ENCODE measurements at places on chromosomes 5 and 9.

DNA sequence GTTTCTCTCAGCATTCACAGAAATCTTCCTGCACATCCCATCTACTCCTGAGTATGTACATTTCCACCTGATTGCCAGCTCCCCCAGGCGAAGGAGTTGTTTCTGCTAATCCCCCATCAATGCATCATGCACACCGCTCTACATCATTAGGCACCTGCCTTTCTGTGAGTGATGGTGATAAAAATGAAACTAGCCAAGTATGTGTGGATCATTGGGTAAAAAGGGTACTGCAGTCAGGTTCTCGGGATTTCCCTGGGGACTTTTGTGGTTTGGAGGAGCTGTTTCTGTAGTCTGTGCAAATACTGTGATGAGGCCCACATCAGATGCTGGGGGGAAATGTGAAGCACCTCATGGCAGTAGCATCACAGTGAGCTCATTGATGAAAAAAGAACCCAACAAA, 30.4 kb downstream of the CAMK4 start:
- H3K36me3 ChIP-seq: no peaks in the 10 kb centered on the region
- no peaks in the 10 kb centered on the region for H3K4me1 ChIP-seq
- no peak overlapping the region for H3K4me3 ChIP-seq
- no peak for DNase-seq

GRCh38 chr5:76555114-76555513, 68.1 kb downstream of the F2RL2 start:
- H3K27ac ChIP-seq: no peak overlapping the region
- H3K27me3 ChIP-seq: no peaks in the 10 kb centered on the region
- H3K4me1 ChIP-seq: no peaks in the 10 kb centered on the region
- no peak for DNase-seq
- H3K4me3 ChIP-seq: no peak overlapping the region

DNA sequence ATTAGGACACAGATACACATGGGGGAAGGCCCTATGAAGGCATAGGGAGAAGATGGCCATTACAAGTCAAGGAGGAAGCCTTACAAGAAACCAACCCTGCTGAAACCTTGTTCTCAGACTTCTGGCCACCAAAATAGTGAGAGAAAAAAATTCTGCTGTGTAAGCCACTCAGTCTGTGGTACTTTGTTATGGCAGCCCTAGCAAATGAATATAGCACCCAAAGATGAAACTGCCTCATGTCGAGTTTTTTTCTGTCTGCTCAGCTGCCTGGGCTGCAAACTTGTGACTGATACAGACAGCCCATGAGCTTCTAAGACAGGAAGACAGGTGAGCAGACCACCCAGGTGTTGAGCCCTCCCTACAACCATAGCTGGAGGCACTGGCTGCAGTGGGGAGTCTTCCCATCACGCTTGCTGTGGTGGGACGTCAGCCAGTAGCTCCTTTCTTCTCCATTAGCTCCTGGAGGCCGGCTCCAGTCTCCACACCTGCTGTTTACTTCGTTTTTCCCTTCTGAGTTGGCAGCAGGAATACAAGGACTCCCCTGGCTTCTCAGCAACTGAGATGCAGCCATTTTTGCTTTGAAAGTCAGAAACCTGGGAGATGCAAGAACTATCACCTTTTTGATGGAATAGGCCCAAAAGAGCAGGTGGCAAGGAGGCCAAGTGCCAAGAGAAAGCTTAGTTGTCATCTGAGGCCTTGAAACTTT, 164.9 kb downstream of the SEMA6A start:
- no peak overlapping the region for H3K4me3 ChIP-seq
- no peaks in the 10 kb centered on the region for H3K36me3 ChIP-seq
- no peaks in the 10 kb centered on the region for H3K4me1 ChIP-seq
- DNase-seq: no peak

- no peak overlapping the region for H3K27ac ChIP-seq
- H3K4me3 ChIP-seq: no peak overlapping the region
- no peaks in the 10 kb centered on the region for H3K4me1 ChIP-seq
- no peak for DNase-seq
Observed at GRCh38 chr9:123495731-123496130, 139.7 kb downstream of the CRB2 start.

DNA sequence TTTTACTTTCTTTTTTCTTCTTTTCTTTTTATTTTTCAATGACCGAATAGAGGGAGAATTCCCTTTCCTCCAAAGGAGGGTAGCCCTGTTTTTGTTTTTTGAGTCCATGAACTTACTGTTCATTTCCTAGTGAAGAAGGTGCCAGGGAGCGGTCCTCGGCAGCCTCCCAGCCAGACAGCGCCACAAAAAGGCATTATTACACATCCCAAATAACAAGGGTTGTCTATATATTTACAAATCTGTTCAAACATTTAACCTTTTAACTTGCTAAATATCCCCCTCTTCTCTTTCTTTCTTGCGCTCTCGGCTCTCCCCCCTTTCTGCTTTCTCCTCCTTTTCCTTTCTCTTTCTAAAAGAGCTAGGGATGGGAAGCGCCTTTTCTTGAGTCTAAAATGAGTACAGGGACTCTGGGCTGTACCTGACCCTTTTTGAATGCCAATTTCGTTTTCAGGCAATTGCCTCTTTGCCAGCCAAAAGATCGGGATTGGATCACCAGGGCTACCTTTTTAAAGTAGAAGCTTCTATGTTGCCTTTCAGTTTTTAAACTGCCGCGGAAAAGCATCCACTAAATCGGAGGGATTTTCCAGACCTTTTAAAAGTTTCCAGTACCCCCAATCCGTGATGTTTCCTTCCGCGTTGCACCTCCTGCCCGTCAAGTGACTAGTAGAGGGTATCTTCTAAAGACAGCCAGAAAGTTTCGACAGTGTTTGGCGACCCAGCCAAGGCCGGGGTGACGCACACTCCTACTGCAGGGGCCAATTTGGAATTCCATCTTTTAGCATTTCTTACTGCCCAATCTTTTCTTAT, 125.6 kb downstream of the TMEM161B start:
- H3K4me1 ChIP-seq: no peaks in the 10 kb centered on the region
- peak overlapping the region; percentile 63 for H3K4me3 ChIP-seq
- H3K36me3 ChIP-seq: no peaks in the 10 kb centered on the region
- no peaks in the 10 kb centered on the region for H3K27me3 ChIP-seq
- DNase-seq: peak; percentile 75

- no peaks in the 10 kb centered on the region for H3K27me3 ChIP-seq
- no peaks in the 10 kb centered on the region for H3K4me1 ChIP-seq
- no peak for DNase-seq
Observed at GRCh38 chr9:18268381-18268780, 205.6 kb upstream of the ADAMTSL1 start.

DNA sequence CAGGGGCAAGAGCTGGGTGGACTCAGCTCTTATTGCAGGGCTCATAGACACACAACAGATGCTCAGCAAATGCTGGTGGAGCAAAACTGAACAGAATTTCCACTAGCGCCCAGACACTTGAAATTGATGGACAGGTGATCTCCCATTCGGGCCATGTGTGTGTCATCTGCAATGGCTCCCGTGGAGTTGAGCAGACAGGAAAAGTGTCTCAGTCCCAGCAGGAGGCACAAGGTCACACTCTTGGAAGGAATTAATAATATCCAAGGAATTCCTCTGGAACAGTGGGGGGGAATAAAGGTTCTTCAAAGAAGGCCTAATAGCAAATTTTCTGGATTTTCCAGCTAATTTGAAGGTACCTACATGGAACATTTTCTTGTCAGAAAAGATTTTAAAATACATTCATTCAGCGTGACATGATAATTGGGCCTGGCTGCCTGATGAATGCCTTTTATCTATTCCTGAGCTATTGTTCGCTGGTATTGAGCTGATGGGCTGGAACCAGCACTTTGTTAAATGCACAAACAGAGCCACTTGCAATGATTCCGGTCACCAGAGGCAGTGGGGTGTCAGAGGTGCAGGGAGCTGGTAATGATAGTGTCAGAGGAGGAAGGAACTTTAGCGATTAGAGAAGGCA, 31.5 kb upstream of the ALDH1B1 start:
- H3K27me3 ChIP-seq: no peaks in the 10 kb centered on the region
- no peak overlapping the region for H3K4me3 ChIP-seq
- H3K27ac ChIP-seq: no peak overlapping the region
- H3K36me3 ChIP-seq: no peaks in the 10 kb centered on the region
- peaks cover 3% of the 10 kb centered on the region for H3K4me1 ChIP-seq

GRCh38 chr9:36389590-36389989, 10.5 kb downstream of the RNF38 start:
- no peak overlapping the region for H3K4me3 ChIP-seq
- H3K27me3 ChIP-seq: no peaks in the 10 kb centered on the region
- no peaks in the 10 kb centered on the region for H3K36me3 ChIP-seq
- H3K27ac ChIP-seq: no peak overlapping the region
- no peak for DNase-seq

DNA sequence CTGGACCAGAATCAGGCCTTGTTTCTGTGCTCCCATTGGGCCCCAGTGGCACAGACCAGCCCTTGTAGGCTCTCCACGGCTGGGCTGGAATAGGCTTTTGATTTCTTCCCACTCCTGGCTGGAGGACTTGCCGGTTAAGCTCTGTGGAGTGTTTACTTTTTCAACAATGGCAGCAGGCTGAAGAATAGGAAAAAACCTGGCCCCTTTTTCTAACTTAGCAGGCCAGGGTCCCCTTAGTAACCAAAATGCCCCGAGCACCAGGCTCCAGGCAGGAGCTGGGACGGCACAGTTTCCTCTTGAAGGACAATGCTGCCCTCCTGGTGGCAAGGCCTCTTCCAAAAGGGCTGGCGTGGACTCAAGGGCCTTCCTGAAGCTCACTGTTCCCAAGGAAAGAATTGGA, 230.3 kb downstream of the CRB2 start:
- no peak overlapping the region for H3K27ac ChIP-seq
- no peak overlapping the region for H3K4me3 ChIP-seq
- DNase-seq: no peak
- H3K27me3 ChIP-seq: no peaks in the 10 kb centered on the region
- H3K36me3 ChIP-seq: peaks cover 16% of the 10 kb centered on the region
- no peaks in the 10 kb centered on the region for H3K4me1 ChIP-seq

DNA sequence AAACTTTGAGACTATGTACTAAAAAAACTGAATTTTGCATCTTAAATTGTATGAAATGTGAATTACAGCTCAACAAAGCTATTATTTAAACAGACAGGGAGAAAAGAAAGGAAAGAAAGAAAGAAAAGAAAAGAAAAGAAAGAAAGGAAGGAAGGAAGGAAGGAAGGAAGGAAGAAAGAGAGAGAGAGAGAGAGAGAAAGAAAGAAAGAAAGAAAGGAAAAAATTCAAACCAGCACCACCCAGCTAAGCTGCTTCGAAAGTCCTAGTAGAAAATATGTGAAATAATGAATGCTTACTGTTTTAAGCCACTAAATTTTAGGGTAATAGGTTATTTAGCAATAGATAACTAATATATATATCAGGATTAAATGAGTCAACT, 31.7 kb upstream of the CDK5RAP2 start:
- H3K36me3 ChIP-seq: no peaks in the 10 kb centered on the region
- no peak overlapping the region for H3K27ac ChIP-seq
- no peaks in the 10 kb centered on the region for H3K4me1 ChIP-seq
- no peak overlapping the region for H3K4me3 ChIP-seq

DNA sequence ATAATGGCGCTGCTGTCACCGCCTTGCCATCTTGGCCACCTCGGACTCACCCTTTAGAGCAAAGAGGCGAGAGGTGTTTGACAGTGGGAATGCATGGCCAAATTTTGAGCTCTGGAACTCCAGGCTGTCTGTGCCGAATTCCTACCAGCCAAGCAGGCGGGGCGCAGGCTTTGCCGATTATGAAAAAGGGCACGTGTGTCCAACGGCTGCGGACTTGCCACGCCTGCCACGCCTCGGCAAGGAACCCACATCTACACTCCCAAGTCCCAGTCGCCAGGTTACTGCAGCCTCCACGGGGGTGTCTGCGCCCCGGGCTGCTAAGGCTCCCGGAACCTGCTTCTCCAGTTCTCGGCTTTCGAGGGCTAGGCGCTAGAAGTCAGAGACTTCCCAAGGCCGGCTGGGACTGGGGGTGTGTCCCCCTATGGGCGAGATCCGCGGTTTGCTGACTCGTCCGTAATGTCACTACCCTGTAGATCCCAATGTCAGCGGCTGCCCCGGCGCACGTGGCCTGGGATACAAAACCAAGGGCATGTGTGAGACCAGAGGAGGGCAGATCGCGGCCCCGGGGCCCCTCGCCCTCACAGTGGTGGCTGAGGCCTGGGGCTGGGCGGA, 2.8 kb downstream of the NPR3 start:
- H3K4me1 ChIP-seq: no peaks in the 10 kb centered on the region
- peak; percentile 71 for DNase-seq
- H3K36me3 ChIP-seq: no peaks in the 10 kb centered on the region
- peak overlapping the region; percentile 85 for H3K4me3 ChIP-seq
- H3K27me3 ChIP-seq: no peaks in the 10 kb centered on the region

DNA sequence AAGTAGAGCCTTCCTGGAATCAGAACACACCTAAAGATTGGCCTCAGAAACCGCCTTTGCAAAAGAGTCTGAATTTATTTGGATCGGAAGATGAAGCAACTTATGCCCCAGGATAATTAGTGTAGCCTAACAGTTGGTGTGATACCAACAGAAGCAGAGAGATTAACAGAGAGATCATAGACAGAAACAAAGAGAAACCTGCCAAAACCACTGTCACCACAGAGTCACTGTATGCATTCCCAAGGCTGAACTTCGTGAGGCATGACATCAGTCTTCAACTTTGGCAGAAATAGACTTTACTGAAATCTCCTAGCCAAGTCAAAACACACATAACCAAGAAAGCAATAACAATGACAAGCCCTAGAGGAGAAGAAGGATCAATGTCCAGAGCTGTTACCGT, 361.8 kb downstream of the ELAVL2 start:
- H3K36me3 ChIP-seq: no peaks in the 10 kb centered on the region
- DNase-seq: no peak
- no peak overlapping the region for H3K4me3 ChIP-seq
- H3K27ac ChIP-seq: no peak overlapping the region
- H3K4me1 ChIP-seq: no peaks in the 10 kb centered on the region

GRCh38 chr5:181108578-181109165, 22.3 kb downstream of the OR2V1 start:
- no peak overlapping the region for H3K4me3 ChIP-seq
- H3K27ac ChIP-seq: no peak overlapping the region
- H3K36me3 ChIP-seq: no peaks in the 10 kb centered on the region

- H3K4me3 ChIP-seq: no peak overlapping the region
- no peak for DNase-seq
- no peaks in the 10 kb centered on the region for H3K27me3 ChIP-seq
Observed at GRCh38 chr9:8468045-8468637, 668.6 kb upstream of the DMAC1 start.

GRCh38 chr5:74493411-74493810, 147.1 kb downstream of the ENC1 start:
- no peaks in the 10 kb centered on the region for H3K4me1 ChIP-seq
- H3K27me3 ChIP-seq: no peaks in the 10 kb centered on the region
- H3K4me3 ChIP-seq: no peak overlapping the region
- no peaks in the 10 kb centered on the region for H3K36me3 ChIP-seq
- no peak for DNase-seq

GRCh38 chr9:2764353-2764752, 47.0 kb downstream of the KCNV2 start:
- DNase-seq: no peak
- no peaks in the 10 kb centered on the region for H3K27me3 ChIP-seq
- H3K4me1 ChIP-seq: no peaks in the 10 kb centered on the region

All from ascending aorta (tissue), 2 donors.